Stimulated activated CD4-positive, alpha-beta T cell treated with anti-CD3 and anti-CD28 coated beads, Interleukin-2, amount 100 ng/mL, for 24 hours (primary cell): ENCODE measurements at places on chromosomes 7 and 10.

GRCh38 chr7:74405899-74406512 is 47.7 kb upstream of the GTF2IRD1 start:
- no peak for DNase-seq

DNA sequence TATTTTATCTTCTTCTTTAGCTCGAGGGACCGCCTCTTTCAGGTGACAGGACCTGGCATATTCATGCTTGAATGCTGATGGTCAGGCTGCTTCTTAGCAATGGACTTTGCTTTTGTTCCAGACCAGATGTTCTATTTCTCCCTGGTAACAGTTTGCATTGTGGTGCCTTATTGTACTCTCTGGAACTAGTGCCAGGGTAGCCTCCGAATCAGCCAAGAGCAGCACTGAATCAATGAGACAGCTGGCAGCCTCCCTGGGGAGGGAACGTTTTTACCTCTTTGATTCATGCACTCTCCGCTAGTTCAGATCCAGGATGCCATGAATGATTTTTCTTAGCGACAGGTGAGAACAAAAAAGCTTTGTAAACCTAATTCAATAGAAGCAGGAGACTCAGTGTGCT is 54.1 kb upstream of the NXPH1 start:
- no peak for DNase-seq

DNA sequence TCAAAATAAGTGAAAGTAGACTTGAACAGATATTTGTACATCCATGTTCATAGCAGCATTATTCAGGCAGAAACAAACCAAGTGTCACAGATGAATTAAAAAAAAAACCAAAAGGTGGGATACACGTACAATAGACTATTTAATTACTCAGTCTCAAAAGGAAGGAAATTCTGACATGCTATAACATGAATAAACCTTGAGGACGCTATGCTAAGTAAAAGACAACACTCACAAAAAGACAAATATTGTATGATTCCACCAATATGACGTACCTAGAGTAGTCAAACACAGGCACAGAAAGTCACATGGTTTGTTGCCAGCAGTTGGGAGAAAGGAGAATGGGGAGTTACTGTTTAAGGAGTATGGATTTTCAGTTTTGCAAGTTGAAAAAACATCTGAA is 18.0 kb upstream of the CFAP70 start:
- DNase-seq, result no peak

GRCh38 chr7:128948976-128949760 is 11.4 kb downstream of the IRF5 start:
- DNase-seq, result no peak

- DNase-seq, result no peak
These were observed 110.3 kb downstream of the ADRA2A start for GRCh38 chr10:111187096-111187495.

GRCh38 chr7:3762146-3762831 is 461.2 kb downstream of the SDK1 start:
- DNase-seq, result no peak

DNA sequence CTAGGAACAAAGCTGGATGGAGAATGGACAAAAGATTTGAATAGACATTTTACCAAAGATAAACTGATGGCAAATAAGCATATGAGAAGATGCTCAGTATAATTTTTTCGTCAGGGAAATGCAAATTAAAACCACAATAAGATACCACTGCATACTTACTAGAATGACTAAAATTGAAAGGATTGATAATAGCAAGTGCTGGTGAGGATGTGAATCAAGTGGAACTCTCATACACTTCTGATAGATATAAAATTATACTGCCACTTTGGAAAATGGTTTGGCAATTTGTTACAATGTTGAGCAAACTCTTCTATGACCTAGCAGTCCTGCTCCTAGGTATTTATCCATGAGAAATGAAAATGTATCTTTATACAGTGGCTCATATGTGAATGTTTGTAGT is 83.3 kb downstream of the EXOC6 start:
- no peak for DNase-seq

DNA sequence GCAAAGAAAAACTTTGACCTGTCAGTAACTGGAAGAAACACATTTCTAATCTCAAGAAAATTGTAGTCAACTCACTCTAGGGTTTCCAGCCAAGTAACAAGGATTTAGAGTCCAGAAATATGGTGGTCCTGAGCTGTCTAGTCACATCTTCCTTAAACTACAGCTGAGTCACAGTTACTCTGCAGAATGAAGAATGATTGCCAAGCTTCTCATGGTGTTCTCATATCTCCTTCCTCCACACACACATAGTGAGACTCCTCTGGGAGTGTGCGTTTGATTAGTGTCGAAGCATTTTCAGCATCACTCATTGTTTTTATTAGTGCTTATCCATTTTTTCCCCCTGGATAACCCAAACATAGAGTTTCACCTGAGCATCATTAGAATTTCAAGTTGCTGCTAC is 93.1 kb upstream of the CXCL12 start:
- DNase-seq, result no peak

GRCh38 chr10:8116926-8117493 is 62.5 kb downstream of the GATA3 start:
- no peak for DNase-seq

- DNase-seq, result no peak
These were observed 90.7 kb downstream of the GNAI1 start for GRCh38 chr7:80225361-80225760.

DNA sequence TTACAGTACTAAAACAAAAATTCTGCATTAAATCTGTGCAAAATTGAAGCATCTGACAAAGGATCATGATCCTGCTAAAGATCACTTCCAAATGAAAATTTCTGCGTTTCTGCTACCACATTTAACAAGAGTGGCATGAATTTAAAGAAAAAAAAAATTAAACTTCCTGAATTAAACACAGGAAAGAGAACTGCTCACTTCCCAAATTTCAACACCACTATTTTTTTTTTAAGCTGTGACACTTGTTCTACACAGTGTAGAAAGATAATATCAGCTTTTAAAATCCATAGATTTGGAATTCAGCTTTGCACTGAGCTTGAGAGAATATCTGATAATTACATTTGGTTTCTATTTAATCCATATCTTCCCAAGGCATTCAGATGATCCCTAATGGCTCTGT is 73.6 kb downstream of the EPC1 start:
- no peak for DNase-seq

DNA sequence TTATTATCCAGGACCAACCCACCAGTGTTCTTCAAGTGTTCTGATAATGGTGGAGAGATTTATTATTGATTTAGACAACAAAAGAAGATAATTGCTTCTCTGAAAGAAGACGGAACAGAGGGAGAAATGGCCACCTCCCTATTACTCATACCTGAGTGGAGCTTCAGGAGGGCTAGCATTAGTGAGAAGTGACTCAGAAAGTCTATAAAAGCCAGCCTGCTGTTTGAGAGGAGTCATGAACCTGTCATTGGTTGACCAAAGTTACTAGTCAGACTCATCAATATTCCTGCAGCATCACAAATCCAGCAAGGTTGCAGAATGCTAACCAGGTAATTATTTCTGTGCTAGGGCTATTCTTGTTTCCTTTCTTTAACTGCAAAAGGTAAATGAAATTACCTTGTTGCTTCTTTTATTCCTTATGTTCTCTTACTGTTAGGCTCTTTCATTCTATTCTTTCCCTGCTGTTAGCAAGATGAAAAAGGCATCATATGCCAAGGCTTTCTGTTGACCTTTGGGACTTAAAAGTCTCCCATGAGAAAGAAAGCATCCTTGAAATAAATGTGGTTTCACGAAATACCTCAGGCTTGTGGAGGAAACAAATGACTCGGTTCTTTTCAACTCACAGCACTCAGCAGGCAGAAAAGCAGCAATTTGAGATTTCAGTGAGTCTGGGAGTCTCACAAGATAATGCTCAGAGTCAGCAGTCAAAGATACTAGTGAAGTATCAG is 256.4 kb upstream of the PHYHIPL start:
- DNase-seq, result no peak

- no peak for DNase-seq
These were observed 6.1 kb upstream of the KCP start for GRCh38 chr7:128916643-128916915.

- no peak for DNase-seq
These were observed 186.7 kb upstream of the PLXDC2 start for GRCh38 chr10:19629567-19629966.

DNA sequence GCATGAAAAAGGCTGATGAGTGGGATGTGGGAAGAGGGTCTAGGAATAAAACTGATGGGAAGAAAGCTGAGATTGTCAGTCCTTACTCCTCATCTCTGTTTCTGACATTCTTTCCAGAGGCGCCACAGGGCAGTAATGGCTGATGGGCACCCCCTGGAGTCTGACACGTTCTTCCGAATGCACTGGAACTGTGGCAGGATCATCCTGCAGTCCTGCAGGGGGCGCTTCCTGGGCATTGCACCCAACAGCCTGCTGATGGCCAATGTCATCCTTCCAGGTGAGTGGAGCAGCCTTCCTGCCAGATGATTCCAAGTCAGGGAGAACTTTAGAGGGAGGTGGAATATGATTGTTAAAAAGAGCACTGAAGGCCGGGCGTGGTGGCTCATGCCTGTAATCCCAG is 4.8 kb downstream of the FSCN3 start:
- no peak for DNase-seq

- no peak for DNase-seq
These were observed 4.7 kb downstream of the ZNF273 start for GRCh38 chr7:64907641-64908326.

DNA sequence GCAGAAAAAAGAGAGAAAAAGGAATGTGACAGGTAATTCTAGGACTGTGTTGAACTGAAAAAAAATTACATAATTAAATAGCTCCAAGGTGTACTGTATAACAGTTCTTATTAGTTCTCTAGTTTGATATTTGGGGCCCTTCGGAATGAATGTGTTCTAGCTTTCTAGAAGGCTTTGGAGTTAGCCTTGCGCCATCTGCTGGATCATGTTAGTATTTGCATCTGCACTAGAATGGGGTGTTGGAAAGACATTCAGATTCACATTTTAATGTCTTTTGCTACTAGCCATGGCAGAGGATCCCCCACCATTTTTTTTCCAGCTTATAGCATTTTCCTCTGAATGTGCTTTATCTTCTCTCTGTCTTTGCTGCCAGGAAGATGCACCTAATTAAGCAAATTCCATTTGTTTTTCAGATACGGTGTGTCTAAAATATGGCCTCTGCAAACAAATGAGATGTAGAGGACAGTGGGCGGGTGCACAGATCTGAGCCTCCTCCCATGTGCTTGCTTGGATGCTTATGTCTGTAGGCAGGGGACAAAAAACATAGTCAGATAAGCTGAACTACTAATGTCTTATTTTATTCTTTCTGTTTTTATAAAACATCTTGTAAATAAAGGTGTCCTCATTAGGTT is 238.5 kb downstream of the PHF14 start:
- peak; percentile 46 for DNase-seq

- DNase-seq, result no peak
These were observed 210.2 kb upstream of the ADARB2 start for GRCh38 chr10:1947464-1948003.

DNA sequence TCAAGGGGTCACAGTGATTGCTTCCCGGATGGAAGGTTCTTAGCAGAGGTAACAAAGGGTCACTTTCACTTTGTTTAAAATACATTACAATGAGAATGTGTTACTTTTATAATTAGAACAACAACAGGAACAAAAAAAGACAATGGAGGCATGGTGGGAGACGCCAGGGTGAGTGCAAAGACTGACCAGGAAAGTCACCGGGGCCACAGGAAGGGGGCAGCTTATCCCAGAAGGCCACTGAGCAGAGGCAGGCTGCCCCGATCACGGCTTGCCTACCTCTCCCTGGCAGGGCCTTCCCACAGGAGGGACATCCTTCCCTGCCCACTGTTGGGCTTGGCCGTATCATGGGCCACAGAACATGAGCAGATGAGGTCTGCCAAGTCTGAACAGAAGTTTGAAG is 46.8 kb upstream of the ENO4 start:
- no peak for DNase-seq

- no peak for DNase-seq
These were observed 784.0 kb downstream of the SUGCT start for GRCh38 chr7:40918701-40919271.

DNA sequence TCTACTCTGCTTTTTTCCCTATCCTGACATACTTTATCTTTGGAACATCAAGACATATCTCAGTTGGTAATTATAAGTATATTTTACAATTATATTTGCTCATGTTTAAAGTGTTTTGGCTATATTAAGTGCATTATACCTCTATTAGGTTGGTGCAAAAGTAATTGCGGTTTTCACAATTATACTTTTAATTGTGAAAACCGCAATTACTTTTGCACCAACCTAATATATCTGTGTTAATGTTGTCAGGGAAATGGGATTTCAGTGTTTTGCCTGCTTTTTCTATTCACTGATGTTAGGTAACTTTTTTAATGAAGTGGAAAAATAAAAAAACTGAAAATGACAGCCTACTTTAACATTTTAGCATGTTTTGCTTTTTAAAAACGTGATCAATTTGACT is 11.6 kb downstream of the SLC26A4 start:
- no peak for DNase-seq

GRCh38 chr10:88803641-88804040 is 1.1 kb downstream of the LIPM start:
- DNase-seq, result no peak

DNA sequence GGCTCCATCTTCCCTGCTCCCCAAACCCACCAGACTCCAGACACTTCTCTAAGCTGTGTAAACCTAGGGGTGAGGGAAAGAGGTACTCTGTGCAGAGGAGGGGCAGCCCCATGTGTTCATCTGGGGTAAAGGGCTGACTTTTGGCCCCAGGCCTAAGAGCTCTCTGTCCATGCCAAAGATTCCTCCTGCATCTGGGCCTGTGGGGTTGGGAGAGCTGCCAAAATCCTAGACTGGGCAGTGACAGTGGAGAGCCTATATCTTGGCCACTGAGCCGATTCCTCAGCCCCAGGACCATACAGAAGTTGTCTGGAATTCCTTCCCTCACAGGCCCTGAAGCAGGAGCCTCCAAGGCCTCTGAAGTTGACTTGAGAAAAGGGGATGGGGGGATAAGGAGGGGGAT is 25.3 kb upstream of the LEP start:
- DNase-seq, result no peak

GRCh38 chr7:74130518-74130917 is 43.6 kb upstream of the EIF4H start:
- no peak for DNase-seq

DNA sequence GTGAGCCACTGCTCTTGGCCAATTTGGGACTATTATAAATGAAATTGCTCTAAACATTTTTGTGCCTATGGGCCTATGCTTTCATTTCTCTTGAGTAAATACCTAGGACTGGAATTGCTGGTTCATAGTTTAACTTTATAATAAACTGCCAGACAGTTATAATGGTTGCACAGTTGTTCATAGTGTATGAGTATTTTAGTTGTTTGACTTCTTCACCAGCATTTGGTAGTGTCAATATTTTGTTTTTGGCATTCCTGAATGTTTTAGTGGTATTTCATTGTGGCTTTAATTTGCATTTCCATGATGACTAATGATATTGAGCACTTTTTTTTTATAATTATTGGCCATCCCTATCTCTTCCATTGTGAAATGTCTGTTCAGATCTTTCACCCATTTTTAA is 29.5 kb downstream of the PLEKHA8 start:
- no peak for DNase-seq

- peak; percentile 70 for DNase-seq
These were observed 692 bp downstream of the CARD11 start for GRCh38 chr7:3042861-3043489.

GRCh38 chr10:996031-996430 is 7.8 kb downstream of the GTPBP4 start:
- DNase-seq, result no peak

GRCh38 chr7:140196361-140197217 is 19.8 kb upstream of the KDM7A start:
- no peak for DNase-seq
